Type B pancreatic cell (in vitro differentiated cells): ENCODE measurements at places on chromosomes 1 and 21. TPM values are rescaled to one million over a fixed set of nuclear protein-coding genes. Genes with fewer than 3 reads are reported as not detected.

GRCh38 chr1:51131185-51131584, 29.2 kb downstream of the C1orf185 start:
- no peaks in the 10 kb centered on the region for H3K4me1 ChIP-seq
- H3K36me3 ChIP-seq, result no peaks in the 10 kb centered on the region
- H3K4me3 ChIP-seq, result no peak overlapping the region
- no peak for DNase-seq
- no peak overlapping the region for H3K27ac ChIP-seq

DNA sequence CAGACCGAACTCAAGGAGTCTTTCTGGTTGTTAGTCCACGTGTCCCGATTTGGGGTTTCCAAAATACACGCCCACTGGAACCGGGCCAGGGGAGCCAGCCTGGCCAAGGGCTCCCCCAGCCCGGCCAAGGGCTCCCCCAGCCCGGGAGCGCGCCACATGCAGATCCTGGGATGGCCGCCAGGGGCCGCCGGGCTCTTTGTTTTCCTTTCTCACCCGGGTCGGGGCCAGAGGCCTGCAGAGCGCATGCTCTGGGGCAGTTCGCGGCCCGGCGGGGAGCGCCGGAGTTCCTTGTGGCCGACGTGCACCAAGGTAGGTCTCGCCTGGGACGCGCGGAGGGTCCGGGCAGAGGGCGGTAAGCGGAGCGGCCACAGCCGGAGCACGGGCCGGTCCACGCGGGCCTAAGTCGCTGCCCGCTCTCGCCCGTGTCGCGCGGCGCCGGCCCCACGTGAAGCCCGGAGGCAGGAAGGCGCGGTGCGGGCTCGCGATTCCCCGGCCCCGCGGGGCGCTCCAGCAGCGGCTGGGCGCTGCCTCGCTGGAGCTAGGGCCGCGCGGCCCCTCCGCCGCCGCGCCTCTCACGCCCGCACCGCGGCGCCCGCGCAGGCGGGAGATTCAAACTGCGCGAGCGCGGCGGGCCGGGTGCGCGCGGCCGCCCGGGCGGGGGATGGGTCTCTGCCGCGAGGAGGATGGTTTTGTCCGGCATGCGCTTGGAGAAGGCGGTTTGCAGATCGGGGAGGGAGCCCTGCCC, 12.3 kb downstream of the RCC1 start:
- peaks cover 18% of the 10 kb centered on the region for H3K4me1 ChIP-seq
- peak overlapping the region; percentile 90 for H3K4me3 ChIP-seq
- peaks cover 21% of the 10 kb centered on the region for H3K36me3 ChIP-seq
- peak; percentile 92 for DNase-seq
- H3K27me3 ChIP-seq, result no peaks in the 10 kb centered on the region

Gene REN
- total RNA-seq, result 0.69 and 1.2 TPM in 2 replicates

Gene PSEN2
- 10.5 and 22.6 TPM in 2 replicates for total RNA-seq

Gene ICOSLG
- total RNA-seq, result 5.4 and 13.8 TPM in 2 replicates

DNA sequence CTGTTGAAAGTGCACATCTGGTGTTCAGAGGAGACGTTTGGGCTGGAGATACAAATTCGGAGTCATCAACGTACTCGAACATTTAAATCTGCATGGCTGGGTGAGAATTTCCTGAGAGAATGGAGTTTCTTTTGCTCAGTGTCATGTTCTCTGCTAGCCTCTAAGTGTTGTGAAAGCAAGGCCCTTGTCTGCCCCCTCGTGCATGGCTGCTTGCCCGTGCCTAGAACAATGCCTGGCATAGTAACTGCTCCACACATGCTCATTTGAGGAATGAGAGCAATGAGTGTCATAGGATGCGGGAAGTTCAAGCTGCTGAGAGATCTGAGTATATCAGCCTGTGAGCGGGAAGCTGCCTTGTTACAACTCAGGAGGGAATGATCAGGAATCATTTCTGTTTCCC, 171.1 kb upstream of the CSF3R start:
- H3K4me3 ChIP-seq, result no peak overlapping the region
- peaks cover 48% of the 10 kb centered on the region for H3K27me3 ChIP-seq
- H3K36me3 ChIP-seq, result no peaks in the 10 kb centered on the region
- H3K4me1 ChIP-seq, result peaks cover 5% of the 10 kb centered on the region
- no peak for DNase-seq

- H3K4me1 ChIP-seq, result peaks cover 33% of the 10 kb centered on the region
- no peak overlapping the region for H3K4me3 ChIP-seq
- H3K27me3 ChIP-seq, result peaks cover 37% of the 10 kb centered on the region
- H3K27ac ChIP-seq, result no peak overlapping the region
- no peaks in the 10 kb centered on the region for H3K36me3 ChIP-seq
Measured at GRCh38 chr1:165253818-165254254, 102.7 kb downstream of the LMX1A start.
